ENCODE measurements at places on chromosomes 7 and 10.

DNA sequence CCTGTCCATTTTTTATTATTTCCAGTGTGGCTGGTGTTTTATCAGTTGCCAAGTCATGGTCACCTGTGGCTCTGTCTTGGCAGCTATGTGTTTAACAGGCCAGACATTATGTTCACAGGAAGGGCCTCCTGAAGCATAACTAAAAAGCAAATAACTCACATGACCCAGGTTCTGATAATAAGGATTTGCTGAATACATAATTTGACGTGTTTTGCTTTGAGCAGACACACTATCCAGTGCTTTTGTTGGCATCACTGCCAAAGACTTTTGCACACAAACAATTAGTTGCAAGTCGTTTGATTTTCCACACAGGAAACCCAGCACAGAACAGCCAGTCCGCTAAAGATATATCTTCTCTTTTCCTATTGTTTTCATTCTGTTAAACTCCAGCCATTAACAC is 173.6 kb downstream of the ARL4A start:
- DNase-seq: no peak

DNA sequence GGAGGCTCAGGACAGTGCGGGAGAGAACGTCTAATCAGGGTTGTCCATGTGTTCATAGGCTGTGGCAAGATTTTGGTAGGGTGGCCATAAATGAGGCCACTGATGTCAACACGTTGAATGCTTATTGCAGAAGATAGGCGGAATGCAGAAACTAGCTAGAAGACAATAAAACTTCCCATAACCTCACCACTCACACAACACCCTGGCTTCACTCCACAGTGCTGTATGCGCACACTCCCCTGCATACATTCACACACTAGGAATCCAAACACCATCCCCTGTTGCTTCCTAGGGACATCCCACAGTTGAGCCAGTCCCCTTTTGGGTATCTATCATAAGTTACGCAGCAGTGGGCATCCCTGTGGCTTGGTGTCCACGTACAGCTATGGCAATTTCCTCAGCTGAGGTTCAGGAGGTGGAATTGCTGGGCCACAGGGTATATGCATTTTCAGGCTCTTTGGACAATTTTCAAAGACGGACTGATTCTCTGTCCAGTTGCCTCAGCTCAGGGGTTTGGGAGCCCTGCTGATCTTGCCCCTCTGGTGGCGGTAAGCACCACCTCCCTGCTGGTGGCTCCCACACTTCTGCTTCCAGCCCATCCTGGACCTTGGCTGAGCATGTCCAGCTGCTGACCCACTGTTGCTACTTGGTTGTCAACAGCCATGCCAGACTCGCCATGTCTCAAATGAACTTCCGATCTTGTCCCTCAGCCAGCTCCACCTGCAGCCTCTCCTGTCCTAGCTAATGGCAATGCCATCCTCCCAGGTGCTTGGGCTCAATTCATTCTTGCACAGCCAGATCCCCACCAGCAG is 36.4 kb downstream of the CDH23 start:
- no peak for DNase-seq

DNA sequence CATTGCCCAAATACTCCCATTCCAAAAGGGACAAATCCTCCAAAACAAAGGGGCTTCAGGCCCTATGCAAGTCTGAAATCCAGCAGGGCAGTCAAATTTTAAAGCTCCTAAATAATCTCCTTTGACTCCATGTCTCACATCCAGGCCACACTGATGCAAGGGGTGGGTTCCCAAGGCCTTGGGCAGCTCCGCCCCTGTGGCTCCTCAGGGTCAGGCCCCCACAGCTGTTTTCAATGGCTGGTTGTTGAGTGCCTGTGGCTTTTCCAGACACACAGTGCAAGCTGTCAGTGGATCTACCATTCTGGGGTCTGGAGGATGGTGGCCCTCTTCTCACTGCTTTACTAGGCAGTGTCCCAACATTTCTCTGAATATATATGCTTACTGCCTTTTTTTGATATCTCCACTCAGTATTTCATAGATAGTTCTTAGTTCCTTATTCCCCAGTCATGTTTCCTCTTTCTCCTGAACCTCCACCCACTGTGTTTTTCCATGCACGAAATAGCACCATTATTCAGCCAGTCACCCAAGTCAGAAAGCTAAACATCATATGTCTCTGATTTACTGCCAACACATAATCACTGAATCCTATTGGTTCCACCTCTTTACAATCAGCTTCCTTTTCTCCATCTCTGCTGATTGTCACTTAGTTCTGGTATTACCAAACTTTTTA is 172.6 kb upstream of the CACNA2D1 start:
- no peak for DNase-seq

DNA sequence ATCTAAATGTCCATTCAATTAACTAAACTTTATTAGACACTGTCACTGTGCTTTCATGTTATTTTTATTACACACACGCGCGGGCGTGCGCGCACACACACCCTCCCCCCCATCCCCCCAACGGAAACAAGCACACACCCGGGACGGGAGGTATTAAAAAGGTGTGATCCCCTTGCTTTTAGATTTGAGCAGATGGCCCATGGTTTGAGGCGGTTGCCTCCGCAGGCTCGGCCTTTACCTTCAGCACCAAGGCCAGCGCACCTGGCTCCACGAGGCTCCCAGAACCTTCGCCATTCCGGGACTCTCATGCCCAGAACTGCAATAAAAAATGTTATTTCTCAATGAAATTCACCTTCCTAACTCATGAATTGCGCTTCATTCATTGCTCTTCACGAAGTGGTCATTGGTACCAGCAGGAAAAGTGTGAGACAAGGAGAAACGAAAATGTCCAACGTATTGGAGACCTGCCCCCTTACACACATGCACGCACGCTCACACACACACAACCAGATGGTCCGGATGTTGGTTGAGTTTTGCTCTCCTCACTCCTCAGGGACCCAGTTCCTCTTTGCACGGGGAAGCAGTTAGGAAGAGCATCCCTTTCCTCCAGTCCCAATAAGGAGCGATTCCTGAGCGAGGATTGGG is 20.8 kb upstream of the PTF1A start:
- DNase-seq: no peak

DNA sequence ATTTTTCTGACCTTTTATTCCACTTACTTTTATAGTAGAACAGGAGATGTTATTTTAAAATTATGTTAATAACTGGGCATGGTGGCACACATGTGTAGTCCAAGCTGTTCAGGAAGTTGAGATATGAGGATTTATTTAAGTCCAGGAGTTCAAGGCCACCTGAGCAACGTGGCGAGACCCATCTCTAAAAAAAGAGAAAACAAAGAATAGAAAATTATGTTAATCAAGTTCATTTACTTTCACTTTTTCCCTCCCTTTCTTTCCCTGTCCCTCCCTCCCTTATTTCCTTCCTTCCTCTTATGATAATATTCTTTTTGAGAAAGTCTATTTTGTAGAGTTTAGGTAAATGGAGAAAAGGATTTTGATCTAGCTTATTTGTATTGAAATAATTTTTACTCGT is 48.9 kb upstream of the HELLS start:
- no peak for DNase-seq

GRCh38 chr7:64877714-64878610 is 25.1 kb upstream of the ZNF273 start:
- no peak for DNase-seq

DNA sequence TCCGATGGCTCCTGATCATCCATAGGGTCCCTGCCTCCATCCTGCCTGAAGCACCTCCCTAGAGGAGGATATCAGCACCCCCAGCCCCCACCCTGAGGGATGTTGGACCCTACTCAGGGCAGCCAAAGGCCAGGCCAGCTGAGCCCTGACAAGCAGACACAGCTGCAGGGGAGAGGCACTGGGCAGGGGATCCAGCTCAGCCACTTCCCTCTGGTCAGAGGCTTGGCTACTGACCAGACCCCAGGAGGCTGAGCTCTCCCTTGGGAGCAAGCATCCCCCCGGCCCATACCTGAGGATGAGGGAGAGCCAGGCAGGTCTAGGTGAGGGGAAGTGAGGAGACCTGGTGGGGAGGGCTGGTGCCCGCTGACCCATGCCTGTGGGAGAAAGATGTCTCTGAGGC is 6.6 kb downstream of the LDB3 start:
- no peak for DNase-seq

DNA sequence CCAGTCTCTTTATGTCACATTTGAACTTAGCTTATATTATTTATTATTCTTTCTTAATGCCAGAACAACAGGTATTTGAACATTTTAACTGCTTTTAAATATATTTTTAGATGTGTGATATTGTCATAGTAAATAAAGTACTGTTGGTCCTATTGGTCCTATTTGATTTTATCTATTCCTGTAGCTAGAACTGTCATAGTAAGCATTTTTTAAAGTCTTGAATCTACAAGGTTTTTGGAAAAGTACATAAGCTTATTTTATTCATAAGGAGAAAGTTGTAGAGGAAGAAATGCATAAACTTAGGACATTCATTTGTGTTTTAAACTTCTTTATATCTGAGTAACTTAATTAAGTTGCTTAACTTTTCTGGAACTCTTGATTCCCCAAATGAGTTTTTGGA is 136.0 kb downstream of the PHF14 start:
- no peak for DNase-seq

- DNase-seq: no peak
These were observed 8.3 kb downstream of the NEBL start for GRCh38 chr10:20888620-20889330.

GRCh38 chr7:142000244-142000643 is 4.6 kb downstream of the MGAM start:
- DNase-seq: no peak

- DNase-seq: no peak
These were observed 80.1 kb upstream of the APBB1IP start for GRCh38 chr10:26358071-26358470.

- DNase-seq: no peak
These were observed 75.0 kb downstream of the POM121L12 start for GRCh38 chr7:53110425-53110824.

- no peak for DNase-seq
These were observed 122.8 kb upstream of the RHOBTB1 start for GRCh38 chr10:61066661-61067344.

- DNase-seq: no peak
These were observed 1.8 kb upstream of the CAMK2G start for GRCh38 chr10:73876157-73876556.

DNA sequence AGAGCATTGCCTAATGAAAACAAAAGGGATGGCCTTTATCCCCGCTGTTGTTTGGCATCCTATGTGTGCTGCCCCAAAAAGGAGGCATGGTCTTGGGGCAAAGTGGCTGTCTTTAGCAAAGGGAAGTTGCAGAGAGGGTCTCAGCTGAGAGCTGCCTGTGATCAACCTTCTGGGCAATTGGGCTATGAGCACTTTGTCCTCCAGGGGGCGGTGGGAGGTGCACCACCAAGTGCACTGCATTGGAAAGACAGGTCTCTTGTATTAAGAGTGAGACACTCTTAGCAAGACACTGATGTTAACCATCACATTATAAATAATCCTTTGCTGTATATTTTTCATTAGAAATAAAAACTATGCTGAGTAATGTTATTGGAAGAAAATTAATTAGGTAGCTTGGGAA is 314.8 kb downstream of the POM121L12 start:
- DNase-seq: no peak
